Activated CD8-positive, alpha-beta memory T cell treated with anti-CD3 and anti-CD28 coated beads, Interleukin-2, amount 50 U/mL, for 4 hours (primary cell): ENCODE measurements at places on chromosomes 16 and 17.
A peak's percentile ranks its signal among the peaks of the same experiment; 100 is the strongest.

DNA sequence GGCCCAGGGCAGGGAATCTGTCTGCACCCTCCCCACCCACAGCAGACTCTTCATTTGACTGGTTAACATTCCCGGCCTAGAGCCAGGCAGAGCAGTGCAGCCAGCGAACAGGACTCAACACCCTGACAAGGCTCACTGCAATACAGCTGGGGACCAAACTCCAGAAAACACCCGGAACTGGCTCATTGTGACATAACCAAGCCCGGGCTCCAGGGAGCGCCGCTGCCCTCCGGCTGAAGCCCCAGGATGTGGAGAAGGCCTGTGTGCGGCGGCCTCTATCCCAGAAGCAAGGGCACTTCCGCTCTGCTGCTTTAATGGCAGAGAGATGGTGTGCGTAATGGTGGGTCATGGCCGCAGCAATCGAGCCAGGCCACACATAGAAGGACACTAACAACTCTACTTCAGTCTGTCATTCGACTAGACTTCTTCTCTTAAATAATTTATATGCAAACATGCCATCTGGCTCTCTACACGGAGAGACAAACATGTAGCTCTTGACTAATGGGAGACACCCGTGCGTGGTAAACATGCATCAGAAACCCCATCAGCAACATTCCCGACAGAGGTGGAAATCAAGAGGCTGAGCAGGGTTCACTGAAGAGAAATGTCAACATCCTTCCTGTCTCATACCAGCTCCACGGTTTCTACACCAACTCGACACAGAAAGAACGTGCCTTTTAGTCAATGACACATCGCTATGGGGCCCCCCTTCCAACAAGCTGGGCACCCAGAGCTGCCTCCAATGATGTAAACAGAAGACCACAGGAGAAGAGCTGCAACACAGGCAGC, 18.0 kb downstream of the KLHDC4 start:
- DNase-seq, result no peak

DNA sequence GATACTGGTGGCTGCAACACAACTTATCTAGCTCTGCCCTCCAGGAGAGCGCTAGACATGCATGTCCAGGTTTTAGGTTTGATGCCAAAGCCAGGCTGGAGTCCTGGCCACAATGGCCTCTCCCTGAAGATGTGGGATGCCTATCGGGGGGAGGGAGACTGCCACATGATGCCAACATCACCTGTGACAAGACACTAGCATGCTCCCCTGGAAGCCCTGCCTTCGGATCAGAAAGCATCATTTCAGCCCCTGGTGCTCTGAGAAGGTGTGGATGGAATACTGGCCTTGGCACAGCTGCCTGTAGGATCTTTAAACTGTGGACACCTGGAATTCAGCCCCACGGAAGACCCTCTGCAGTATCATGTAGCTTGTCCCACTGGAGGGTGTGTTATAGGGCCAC, 93.5 kb downstream of the SHISA6 start:
- DNase-seq, result no peak

DNA sequence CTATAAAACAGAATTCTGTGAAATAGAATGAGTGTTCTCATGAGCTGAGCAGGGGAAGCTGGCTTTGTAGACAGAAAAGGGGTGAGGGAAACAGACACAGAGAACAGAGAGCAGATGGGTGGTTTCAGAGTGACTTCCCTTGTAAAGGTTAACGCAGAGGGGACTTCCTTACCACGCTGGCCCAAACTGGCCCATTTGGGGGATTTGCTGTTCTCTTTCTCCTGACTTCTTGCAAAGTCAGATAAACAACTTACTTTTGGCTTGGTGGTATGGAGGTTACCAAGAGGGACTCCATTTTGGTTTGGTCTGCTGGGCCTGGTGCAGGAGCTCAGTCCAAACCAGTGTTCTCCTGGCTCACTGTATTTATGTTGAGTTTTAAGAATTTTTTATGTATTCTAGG, 48.4 kb downstream of the SEC14L1 start:
- no peak for DNase-seq

DNA sequence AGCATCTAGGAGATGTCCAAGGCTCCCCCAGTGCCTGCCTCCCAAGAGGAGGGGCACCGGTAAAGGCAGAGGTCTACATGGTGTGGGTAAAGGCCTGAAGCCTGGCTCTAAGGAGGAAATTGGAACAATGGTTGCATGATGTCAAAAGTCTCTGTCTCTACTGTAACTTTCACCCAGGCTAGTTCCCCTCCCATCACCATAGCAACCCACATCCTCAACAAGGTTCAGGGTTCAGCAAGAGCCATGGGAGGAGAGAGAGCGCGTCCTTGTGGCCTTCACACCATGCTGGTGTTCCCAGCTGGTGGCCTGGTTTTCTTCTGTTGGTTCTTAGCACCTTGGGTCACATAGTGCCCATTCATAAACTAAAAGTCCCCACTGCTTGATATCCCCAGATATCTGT, 196.7 kb upstream of the CDH5 start:
- no peak for DNase-seq

DNA sequence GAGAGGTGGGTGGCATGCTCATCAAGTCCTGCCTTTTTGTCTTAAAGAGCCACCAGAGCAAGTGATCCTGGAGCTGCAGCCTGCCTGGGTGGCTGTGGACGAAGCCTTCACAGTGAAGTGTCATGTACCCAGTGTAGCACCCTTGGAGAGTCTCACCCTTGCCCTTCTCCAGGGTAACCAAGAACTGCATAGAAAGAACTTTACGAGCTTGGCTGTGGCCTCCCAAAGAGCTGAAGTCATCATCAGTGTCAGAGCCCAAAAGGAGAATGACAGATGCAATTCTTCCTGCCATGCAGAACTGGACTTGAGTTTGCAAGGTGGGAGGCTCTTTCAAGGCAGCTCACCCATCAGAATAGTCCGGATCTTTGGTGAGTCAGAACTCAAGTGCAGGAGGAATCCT, 14.2 kb downstream of the CSH2 start:
- no peak for DNase-seq

DNA sequence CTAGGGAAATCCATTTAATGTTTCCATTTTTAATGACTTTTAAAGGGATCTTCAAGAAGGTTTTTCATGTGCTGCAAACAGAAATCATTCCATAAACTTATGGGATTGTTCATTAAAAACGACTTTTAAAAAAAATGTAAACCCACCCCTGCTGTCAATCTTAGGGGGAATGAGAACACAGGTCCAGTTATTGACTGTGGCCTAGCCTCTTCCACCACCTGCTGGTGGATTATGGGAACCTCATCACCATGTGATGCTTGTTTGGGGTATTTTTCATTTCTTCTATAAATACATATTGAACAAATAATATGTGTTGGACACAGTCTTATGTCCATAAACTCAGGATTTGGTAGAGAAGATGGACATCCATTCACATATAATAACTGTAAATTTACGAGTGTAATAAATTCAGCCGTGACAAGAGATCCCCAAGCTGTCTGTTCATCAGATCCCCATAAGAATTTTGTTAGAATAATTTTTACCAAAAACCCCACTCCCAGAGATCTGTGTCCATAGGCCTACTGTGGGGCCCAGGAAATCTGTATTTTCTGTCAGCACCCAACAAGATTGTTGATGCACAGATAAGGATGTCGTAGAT, 42.0 kb upstream of the TMC5 start:
- no peak for DNase-seq

- peak; percentile 16 for DNase-seq
Observed at GRCh38 chr16:9258423-9259051, 167.1 kb downstream of the HAPSTR1 start.

GRCh38 chr16:19659554-19659953, 58.5 kb downstream of the KNOP1 start:
- no peak for DNase-seq

DNA sequence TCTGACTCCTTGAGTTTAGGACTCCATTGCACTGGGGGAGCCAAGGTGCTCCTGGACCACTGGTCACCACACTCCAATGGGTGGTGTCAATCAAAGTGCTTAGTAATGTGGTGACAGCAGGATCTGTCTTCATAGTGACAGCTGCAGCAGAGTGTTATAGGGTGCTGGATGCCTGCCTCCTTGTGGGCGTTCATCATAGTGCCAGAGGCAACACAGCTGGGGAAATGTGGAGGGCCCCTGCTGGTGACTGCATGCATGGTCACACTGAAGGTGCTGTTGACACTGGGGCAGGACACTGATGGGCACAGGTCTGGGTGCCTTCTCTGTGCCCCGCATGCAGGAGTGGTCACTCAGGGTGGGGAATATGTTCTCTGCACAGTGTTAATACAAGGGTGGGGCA, 177.5 kb upstream of the CDH8 start:
- no peak for DNase-seq

- no peak for DNase-seq
Observed at GRCh38 chr17:18230288-18231141, 5.1 kb downstream of the LLGL1 start.

DNA sequence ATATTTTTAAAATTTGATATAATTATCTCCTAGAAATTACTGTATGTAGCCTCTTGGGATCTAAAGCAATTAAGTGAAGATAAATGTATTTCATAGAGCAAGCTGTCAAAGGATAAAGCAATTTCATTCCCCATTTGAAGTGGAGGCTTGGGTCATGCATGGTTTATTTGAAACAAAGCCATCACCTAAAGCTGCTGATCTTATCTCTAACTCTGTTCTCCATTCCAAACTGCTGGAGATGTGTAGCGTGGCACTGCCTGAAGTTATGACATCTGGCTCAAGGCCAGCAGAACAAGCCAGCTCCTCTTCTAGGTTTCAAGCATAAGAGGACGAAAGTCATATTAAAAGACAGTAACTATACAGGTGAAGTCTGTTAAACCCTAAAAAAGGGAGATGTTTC, 83.9 kb downstream of the HIC1 start:
- no peak for DNase-seq

- no peak for DNase-seq
Observed at GRCh38 chr16:11151885-11152629, 103.9 kb downstream of the SOCS1 start.

- no peak for DNase-seq
Observed at GRCh38 chr17:44221862-44222111, 2.3 kb upstream of the UBTF start.

DNA sequence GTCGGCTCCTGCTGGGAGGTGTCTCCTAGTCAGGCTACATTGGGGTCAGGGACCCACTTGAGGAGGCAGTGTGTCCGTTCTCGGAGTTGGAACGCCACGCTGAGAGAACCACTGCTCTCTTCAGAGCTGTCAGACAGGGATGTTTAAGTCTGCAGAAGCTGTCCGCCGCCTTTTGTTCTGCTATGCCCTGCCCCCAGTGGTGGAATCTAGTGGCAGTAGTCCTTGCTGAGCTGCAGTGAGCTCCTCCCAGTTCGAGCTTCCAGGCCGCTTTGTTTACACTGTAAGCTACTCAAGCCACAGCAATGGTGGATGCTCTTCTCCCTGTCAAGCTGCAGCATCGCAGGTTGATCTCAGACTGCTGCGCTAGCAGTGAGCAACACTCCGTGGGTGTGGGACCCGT, 36.0 kb downstream of the ITFG1 start:
- no peak for DNase-seq

DNA sequence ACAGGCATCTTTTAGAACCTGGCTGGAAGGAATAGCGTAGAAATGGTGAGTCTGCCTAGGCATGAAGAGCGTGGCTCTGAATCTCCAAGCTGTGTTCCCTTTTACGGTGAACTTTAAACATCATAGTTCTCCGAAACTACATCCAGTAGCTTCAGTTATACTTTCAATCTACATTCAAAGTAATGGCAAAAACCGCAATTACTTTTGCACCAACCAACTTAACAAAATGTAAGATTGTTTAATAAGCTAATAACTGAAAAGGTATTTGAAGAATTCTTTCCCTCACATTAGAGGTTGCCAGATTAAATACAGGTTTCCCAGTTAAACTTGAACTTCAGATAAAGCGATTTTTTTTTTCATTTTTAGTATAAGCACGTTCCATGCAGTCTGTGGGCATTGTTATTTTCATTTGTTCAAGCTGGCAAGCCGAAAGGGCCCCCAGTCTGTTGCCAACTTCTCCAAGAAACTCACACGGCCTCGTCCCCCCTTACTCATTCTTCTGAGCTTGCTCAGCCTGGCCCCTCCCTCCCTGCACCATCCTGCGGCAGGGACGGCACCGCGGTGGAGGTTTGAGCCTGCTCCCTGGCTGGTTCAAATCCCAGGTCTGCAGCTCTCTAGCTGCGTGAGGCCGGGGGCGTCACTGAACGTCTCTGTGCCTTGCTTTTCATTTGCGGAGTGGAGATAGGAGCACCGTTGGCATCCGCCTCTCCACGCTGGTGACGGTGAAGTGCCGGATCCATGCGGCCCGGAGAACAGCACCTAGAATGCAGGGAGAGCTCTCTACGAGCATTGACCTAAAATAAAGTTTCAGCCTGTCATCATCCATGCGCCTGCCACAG, 3.5 kb upstream of the MTHFSD start:
- no peak for DNase-seq

GRCh38 chr16:69535123-69536050, 30.4 kb upstream of the NFAT5 start:
- DNase-seq, result no peak

DNA sequence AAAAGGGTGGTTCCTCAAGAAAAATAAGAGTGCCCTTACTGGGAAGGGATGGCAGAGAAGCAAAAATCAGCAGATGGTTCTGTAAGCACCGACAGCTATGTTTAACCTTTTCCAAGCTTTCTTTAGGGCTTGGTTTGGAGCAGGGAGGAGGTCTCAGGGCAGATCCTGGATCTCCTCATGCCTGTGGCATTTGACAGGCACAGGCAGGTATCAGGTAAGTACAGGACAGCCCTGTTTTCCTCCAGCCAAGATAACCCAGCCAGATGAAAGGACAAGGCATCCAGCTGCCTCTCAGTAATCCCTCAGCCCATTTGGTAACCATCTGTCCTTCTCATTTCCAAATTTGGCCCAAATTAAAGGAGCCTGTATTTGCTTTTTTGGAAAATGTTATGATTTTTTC, 141.5 kb downstream of the TOX3 start:
- no peak for DNase-seq

DNA sequence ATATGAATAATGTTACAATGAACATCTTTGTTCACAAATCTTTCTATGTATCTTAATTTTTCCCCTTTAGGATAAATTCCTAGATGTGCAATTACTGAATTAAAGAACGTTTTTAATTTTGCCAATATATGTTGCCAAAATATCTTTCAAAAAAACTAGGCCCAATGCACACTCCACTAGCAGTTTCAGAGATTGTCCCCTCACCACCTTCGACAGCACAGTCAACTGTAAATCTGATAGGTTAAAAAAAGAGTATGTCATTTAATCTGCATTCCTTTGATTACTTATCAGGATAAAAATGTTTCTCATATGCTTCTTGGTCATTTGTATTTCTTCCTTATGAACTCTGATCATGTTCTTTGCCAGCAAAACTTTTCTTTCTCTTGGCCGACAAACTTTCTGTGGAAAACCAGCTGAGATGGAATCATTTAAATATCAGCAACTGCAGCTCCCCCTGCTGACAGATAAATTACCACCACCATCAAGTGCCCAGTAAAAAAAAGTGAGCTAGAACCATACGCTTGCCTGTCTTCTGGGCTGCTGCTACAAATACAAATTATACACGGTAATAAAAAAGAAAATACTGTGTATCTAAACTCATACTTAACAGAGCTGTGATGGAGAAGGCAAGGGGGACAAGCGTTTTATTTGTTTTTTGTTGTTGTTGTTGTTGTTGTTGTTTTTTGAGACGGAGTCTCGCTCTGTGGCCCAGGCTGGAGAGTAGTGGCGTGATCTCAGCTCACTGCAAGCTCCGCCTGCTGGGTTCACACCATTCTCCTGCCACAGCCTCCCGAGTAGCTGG, 19.6 kb upstream of the KANSL1 start:
- peak; percentile 53 for DNase-seq
